Melanocyte of skin (primary cell): ENCODE measurements at places on chromosomes 4 and X. TPM values are rescaled to one million over a fixed set of nuclear protein-coding genes. Genes with fewer than 3 reads are reported as not detected.

Gene GNPDA2
- 14.8 and 20.7 TPM in 2 replicates for total RNA-seq

Gene KLF8
- 3.8 and 5.1 TPM in 2 replicates for total RNA-seq

Gene MTNR1A
- total RNA-seq = not detected in 2 replicates

Gene WDFY3
- total RNA-seq = 52.7 and 101 TPM in 2 replicates
